Globus pallidus (tissue), 1 donor: ENCODE measurements at places on chromosomes 11 and 22.

- DNase-seq: no peak
These were observed 48.1 kb downstream of the PISD start for GRCh38 chr22:31613904-31614296.

DNA sequence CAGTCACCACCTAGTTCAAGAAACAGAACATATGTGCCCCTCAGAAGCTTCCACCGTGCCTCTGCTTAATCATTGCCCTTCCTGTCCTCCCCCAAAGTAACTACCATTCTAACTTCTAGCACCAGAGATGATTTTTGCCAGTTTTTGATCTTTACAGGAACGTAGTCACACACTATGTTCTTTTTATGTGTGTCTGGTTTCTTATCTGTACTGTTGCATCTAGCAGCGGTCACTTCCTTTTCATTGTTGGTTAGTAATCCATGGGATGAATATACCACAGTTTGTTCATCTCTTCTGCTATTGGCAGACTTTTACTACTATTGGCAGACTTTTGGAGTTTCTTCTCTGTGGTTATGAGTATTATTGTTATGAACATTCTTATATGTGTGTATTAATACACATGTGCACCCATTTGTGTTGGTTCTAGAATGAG, 34.6 kb downstream of the SPECC1L start:
- no peak for DNase-seq

GRCh38 chr11:131537748-131538147, 167.3 kb downstream of the NTM start:
- DNase-seq: no peak

DNA sequence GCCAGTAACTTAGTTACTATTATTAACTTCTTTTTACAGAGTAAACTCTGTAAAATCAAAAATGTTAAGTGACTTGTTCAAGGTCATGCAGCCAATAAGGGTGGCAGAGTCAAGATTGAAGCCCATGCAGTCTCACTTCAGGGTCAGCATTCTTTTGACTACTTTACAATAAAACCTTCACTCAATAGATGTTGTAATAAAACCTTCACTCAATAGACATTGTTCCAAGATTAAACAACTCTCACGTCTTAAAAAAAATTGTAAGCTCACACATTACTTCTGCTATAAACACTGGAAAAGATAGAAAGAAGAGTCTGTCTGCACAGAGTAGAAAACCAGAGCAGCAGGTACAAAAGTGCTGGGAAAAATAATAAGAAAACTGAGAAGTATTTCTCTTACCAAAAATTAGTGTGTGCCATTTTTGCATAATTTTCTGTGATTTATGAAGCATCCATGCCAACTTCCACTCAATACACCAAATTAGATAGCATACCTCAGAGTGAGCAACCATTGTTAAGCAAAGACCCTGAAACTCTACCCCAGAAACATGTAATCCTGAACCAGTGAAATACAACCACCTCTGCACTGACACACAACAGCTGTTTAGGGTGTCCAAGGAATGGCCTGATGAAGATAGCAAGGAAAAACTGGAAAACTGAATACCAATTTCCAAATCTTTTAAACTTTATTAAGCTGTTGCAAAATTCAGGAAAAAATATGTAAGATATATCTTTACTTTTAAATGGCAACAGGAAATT, 4.9 kb upstream of the SOX6 start:
- DNase-seq: no peak

DNA sequence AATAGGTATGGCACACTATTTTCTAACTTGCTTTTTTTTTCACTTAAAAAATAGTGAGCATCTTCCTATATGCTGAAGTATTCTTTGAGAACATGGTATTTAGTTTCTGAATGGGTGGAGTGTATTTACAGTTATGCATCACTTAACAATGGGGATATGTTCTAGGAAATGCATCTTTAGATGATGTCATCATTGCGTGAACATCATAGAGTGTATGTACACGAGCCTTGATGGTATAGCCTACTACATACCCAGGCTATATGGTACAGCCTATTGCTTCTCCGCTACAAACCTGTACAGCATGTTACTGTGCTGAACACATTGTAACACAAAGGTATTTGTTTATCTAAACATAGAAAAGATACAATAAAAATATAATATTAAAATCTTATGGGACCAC, 124.3 kb upstream of the ASPHD2 start:
- DNase-seq: no peak

GRCh38 chr11:61072316-61073109, 29.8 kb upstream of the CD5 start:
- DNase-seq: no peak

GRCh38 chr11:68948496-68948895, 32.3 kb downstream of the MRGPRD start:
- DNase-seq: no peak

- no peak for DNase-seq
These were observed 283.5 kb downstream of the TTC28 start for GRCh38 chr22:28395920-28396753.

DNA sequence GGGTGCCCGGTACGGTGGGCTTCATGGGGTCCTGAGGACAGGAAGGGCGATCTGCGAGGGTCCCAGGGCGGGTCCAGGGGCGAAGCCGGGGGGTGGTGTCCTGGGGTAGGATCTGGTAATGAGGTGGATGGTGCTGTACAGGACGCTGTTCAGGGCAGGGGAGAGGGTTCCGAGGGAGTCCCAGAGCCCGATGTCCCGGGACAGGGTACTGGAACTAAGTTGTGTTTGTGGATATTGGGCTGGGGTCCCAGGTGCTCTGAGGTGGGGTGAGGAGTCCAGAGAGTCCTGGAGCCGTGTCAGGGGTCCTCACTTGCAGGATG, 426 bp downstream of the LZTR1 start:
- no peak for DNase-seq

GRCh38 chr11:69010361-69010891, 2.6 kb downstream of the MRGPRF start:
- DNase-seq: no peak

GRCh38 chr11:20112291-20113148, 47.8 kb downstream of the DBX1 start:
- peak; percentile 77 for DNase-seq

- DNase-seq: no peak
These were observed 235.5 kb upstream of the ANO3 start for GRCh38 chr11:26096451-26096850.

DNA sequence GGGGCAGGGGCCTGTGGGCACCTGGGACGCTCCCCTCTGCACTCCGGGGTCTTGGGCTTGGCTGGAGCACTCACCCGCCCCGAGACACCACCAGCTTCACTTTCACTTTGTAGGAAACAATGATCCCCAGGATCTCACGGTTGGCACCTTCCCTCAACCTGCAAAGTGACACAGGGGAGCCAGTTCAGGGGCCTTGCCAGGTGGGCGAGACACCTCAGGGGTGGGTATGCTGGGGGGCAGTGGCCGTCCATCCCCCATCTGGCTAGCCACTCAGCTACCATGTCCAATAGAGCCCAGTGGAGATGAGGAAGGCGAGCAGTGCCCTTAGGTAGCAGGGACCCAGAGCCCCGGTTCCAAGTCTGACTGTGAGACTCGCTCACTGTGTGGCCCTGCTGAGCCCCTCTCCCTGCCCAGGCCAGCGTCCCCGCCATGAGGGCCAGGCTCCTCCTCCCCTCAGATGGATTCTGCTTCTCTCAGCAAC, 32.3 kb downstream of the TPBGL start:
- no peak for DNase-seq

GRCh38 chr11:2588809-2589537, 110.8 kb downstream of the KCNQ1OT1 start:
- no peak for DNase-seq

DNA sequence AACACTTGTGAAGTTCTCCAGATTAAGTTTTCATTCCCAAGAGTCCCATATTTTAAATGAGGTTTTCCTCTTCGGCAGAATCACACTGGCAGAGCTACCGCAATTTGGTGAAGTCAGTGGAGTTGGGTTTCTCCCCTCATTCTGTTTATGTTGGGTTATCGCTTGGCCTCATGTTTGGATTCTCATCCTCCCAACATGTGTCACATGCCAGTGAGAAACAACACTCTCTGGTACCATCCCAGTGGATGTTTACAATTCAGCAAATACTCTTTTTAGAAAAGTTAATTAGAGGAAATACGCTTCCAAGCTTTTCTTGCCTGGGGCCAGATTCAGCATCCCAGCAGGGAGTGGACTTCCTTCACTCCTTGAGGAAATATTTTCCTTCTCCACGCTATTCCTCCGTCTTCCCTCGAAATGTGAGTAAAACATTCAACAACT, 2.1 kb downstream of the PAMR1 start:
- no peak for DNase-seq

GRCh38 chr11:77411137-77411707, 62.7 kb downstream of the PAK1 start:
- DNase-seq: peak; percentile 28

DNA sequence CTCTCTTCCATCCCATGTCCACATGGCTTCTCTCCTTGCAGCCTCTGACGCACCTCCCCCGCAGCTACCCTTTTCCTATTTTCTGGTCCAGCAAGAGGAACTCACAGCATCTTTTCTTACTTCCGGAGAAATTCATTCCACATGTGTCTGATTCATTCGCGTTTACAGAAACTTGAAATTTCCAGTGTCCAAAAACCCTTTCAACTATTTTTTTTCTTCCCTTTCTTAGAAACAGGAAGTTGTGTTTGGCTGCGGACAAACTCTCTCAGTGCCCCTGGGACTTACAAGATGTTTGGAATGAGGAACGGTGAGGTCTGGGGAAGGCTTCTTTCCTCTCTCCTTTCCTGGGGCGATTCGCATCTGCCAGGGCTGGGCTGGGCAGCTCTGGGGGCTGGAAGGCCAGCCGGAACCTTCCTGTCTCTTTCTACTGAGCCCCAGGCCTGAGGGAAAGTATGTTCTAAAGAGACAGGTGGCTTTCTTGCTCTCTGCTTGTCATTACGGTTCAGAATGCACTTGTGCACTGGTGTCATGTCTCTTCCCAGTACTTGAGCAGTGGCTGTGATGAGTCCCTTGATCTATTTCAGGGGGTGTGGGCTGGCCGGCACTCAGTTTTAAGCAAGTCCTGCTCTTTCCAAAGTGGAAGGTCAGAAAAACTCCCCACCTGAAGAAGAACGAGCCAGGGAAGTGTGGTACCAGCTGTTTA, 27.5 kb downstream of the ADAMTS8 start:
- DNase-seq: no peak

GRCh38 chr22:45064313-45065278, 54.8 kb upstream of the PHF21B start:
- no peak for DNase-seq

DNA sequence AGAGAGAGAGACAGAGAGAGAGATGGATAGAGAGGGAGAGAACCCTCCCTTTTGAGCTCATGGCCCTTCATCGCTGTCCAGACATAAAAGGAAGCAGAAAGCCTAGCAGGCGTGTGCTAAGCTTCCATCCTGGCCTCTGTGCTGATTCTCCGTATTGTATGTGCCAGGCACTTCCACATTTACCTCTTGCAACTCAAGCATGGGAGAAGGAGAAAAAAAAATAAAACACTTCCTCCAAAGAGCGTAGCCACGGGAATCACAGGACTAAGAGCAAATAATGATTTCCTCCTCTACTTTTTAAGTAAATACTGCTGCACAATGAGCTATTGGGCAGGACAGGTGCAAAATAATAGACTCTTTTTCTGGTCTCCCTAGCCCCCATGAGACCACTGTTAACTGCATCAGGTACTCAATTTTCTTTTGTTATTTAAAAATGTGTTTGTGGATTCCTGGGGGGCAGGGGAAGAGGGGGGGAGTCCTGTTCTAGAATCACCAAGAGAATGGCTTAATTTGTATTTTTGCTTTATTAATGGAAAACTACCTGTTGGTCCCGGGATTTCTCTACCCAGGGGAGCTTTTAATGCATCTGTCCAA, 154.3 kb downstream of the NXPE2 start:
- no peak for DNase-seq

GRCh38 chr11:65574811-65575567, 864 bp upstream of the EHBP1L1 start:
- DNase-seq: no peak

DNA sequence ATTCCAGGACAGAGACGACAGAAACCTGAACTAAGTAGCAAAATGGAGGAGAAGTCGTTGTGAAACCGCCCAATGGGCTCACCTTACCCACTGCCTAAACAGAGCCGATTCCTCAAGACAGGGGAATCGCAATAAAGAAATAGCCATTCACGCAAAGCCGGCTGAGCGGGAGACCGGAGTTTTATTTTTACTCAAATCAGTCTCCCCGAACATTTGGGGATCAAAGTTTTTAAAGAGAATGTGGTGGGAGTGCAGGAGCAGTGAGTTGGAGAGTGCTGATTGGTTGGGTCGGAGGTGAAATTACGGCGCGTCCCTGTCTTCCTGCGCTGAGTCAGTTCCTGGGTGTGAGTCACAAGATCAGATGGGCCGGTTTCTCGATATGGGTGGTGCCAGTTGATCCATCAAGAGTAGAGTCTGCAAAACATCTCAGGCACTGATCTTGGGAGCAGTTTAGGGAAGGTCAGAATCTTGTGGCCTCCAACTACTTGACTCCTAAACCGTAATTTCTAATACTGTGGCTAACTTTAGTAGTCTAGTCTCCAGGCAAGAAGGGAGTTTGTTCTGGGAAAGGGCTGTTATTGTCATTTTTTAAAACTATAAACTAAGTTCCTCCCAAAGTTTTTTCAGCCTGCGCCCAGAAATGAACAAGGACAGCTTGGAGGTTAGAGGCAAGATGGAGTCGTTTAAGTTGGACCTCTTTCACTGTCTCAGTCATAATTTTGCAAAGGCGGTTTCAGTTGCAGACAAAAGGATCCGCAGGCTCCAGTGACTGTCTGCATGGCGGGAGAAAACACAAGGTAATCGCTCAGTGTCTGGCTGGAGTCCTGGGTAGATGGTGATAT, 34.1 kb downstream of the OR4D9 start:
- no peak for DNase-seq

GRCh38 chr11:112132737-112133136, 31.2 kb downstream of the IL18 start:
- no peak for DNase-seq

- no peak for DNase-seq
These were observed 1.1 kb upstream of the KRTAP5-7 start for GRCh38 chr11:71525938-71526495.

DNA sequence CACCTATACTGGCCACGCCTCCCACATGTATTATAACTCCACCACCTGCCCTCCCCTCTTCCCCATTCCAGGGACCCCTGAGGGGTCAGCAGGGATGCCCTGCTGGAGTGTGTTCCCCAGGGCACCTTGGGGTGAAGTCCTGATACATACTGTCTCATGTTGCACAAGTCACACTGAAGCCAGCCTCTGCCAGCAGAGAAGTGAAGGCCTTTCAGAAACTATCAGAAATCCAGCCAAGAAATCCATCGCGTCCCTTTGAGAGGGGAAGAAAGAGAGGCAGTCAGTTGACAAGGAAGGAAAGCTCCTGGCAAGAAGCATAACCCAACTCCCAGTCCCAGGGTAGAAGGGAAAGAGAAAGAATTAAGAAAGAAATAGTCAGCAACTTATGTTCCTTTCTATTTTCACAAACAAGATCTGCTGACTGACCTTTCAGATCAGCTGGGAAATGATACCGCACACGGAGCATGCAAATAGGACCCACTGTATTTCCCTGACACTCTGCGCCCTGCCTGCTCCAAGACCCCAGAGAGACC, 45.2 kb downstream of the SC5D start:
- DNase-seq: peak; percentile 56

DNA sequence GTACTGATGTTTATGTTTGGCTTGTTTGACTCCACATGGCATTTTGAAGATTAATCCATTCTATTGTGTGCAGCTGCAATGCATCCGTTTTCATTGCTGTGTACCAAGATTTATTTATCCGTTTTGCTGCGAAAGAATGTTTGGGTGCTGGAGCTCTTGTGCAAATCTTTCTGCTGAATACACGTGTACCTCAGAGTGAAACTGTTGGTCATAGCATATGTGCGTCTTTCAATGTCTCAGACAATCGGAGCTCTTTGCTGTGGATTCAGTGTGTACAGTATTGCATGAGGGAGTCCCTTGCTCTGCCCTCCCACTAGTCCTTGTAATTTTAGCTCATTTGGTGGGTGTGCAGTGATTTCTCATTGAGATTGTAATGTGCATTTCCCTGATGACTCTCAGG, 545.4 kb downstream of the TBC1D22A start:
- DNase-seq: no peak
